ENCODE measurements at places on chromosomes 13 and 19.

DNA sequence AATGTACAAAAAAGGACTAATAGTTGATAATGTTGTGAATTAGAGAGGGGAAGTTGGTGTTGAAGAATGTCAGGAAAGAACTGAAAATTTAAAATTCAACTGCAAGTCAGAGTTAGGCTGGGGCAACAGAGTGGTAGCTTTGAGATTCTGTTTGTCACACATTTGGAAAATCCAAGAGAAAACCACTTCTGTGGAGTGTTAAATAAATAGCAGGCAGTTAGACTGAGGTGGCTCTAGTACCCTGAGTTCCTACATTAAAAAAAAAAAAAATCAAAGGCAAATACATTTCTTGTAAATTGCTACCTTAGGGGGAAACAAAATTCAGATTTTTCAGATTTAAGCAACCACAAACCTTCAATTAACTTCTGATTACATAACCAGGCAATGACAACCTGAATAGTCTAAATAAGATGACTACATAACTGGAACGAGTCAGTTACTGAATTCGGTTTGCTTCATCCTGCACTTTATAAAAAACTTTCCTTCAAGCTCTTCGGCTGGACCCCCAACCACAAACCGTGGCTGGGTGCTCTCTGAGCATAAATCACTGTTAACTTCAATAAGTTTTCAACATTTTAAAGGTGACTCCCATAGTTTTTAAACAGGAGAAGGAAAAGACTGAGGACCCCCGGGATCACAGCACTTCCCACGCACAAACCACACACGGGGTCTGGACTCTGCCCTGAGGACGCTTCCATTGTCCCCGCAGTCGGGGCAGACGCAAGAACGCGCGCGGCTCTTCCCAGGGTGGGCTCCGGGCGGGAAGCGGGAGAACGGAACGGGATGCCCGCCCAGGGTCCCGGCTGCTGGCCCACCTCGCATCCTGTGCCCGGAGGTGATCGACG lies 725 bp downstream of the ZNF682 start:
- no peak for DNase-seq

GRCh38 chr13:33138441-33138840 lies 122.2 kb downstream of the KL start:
- no peak for DNase-seq

GRCh38 chr19:17922138-17922537 lies 10.7 kb upstream of the CCDC124 start:
- DNase-seq, result no peak

- no peak for DNase-seq
Measured at GRCh38 chr19:46815833-46816627, 27.6 kb upstream of the SLC1A5 start.

DNA sequence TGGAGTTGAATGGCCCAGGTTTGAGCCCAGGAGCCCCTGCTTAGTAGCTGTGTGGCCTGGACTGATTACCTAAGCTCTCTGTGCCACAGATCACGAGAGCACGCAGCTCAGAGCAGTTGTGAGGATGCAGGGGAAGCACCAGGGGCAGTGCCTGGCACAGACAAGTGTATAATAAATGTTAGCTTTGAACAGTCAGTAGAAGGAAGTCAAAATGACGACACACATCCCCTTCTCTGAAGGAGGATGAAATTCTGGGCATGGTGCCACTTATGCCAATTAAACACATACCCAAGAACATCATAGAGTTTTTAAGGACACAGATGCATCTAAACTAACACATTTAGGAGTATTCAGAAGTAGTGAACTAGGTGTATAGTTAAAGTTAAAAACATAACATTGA lies 24.9 kb upstream of the SIGLEC11 start:
- no peak for DNase-seq

GRCh38 chr13:97313551-97314260 lies 91.6 kb downstream of the MBNL2 start:
- no peak for DNase-seq

GRCh38 chr13:79479882-79480281 lies 1.1 kb upstream of the NDFIP2 start:
- no peak for DNase-seq

GRCh38 chr19:43351998-43352746 lies 1.3 kb upstream of the CD177 start:
- DNase-seq, result no peak

- no peak for DNase-seq
Measured at GRCh38 chr19:18350490-18350889, 10.1 kb downstream of the PGPEP1 start.

GRCh38 chr13:75811361-75811760 lies 175.2 kb downstream of the LMO7 start:
- no peak for DNase-seq

DNA sequence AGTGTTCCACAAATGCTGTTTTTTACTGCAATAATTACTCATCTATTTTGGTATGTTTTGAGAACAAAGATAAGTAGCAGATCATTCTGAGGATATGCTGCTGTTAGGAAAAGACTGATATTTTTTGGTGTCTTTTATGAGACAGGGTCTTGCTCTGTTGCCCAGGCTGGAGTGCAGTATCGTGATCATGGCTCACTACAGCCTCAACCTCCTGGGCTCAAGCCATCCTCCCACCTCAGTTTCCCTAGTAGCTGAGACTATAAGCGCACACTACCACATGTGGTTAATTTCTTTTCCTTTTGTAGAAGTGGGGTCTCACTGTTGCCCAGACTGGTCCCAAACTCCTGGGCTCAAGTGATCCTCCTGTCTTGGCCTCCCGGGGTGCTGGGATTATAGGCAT lies 9.5 kb downstream of the LSM4 start:
- DNase-seq, result no peak

DNA sequence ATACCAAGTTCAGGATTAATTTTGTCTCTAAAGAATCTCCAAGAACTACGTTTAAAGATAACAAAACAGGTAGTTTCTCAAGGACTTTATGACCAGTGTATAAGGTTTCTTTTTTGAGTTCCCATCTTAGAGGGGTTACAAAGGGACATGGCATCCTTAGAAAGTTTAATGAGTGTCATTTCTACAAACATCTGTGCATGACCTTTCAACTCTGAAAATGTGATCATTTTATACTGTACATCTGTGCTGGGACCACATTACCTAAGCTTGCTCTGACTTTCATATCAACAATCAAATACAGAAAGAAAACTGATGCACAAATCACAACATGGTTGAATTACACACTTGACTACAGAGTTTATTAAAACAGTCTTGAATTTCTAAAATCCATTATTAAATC lies 37.1 kb downstream of the KLF12 start:
- DNase-seq, result no peak

- no peak for DNase-seq
Measured at GRCh38 chr13:65603160-65603559, 1627.0 kb downstream of the PCDH9 start.

DNA sequence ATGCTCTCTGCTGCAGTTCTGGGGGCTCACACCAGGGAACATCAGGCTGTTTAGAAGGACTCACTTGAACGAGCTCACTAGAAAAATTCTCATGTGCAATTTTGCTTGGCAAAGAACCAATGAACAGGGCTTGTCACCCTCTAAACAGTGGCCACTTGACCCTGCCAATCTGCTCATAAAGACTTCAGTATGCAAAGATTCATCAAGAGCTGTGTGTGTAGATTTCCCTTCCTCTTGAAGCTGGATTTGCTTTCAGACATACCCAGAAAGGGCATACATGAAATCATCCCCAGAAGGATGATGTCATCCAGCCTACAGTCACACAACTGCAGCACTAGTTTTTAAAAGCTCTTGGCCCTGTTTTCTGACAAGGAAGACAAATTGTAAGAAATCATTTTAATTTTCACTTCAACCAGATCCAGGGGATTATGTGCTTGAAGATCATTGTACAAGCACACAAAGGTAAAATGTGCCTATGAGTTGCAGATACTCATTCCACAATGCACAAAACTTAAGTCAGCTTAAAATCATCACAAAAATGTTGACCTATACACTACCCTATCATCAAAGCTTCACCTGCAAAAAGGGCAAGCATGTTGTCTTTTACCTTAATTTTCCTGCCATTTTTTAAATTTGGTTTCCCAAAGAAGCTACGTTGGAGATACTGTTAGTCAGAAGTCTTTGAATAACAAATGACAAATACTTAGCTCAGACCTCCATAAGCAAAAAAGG lies 5.2 kb upstream of the STK24 start:
- no peak for DNase-seq

GRCh38 chr19:49820125-49820524 lies 2.0 kb downstream of the MED25 start:
- DNase-seq, result no peak

GRCh38 chr13:66860878-66861417 lies 369.2 kb downstream of the PCDH9 start:
- no peak for DNase-seq

- no peak for DNase-seq
Measured at GRCh38 chr13:78604782-78605611, 1.6 kb upstream of the POU4F1 start.

GRCh38 chr19:7969555-7969939 lies 26.1 kb upstream of the TIMM44 start:
- no peak for DNase-seq

DNA sequence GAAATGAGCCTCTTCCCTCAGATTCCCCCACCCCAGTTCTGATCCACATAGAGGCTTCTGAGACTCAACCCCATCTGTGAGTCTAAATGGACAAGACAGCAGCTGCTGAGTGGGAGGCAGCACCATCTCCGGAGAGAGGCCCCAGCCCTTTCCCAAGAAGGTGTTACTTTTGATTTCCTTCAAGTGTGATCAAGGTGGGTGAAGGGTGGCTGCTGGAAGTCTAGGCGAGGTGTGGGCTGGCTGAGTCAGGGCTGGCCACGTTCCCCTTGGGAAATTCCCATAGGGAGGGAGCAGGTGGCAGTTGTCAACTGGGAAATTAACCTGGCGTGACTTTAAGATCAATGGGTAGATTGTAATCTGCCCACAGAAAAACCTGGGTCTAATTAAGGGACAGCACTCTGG lies 148.0 kb downstream of the FOXO1 start:
- DNase-seq, result no peak

DNA sequence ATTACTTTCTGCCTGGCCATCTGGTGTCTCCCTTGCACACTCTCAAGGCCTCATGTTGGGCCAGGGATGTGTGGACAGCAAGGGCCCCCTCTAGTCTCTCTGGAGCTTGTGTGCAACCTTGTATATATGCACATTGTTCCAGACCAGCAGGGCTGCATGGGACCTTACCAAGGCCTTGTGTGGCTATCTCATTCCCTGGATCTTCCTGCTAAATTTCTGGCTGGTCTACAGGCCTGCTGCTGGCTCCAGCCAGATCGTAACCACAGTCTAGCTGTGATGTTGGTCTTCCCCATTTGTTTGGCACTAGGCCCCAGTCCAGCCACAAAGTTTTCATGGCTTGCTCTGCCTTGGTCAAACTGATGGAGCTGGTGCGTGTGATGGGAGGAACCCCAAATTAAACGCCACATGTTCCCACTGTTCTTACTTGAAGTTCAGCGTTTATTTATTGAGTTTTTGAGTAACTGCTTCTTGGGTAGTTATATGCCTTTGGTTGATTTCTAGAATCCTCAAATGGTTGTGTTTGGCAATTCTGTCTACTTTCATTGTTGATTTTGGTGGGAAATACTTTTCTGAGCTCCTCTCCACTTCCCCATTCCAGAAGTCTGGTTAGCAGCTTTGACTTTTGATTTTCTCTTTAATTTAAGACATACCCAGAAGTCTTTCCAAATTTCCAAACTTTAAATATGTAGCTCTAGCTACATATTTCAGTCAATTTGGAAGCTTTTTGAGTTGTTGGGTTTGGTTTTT lies 56.4 kb downstream of the SIPA1L3 start:
- DNase-seq, result no peak

DNA sequence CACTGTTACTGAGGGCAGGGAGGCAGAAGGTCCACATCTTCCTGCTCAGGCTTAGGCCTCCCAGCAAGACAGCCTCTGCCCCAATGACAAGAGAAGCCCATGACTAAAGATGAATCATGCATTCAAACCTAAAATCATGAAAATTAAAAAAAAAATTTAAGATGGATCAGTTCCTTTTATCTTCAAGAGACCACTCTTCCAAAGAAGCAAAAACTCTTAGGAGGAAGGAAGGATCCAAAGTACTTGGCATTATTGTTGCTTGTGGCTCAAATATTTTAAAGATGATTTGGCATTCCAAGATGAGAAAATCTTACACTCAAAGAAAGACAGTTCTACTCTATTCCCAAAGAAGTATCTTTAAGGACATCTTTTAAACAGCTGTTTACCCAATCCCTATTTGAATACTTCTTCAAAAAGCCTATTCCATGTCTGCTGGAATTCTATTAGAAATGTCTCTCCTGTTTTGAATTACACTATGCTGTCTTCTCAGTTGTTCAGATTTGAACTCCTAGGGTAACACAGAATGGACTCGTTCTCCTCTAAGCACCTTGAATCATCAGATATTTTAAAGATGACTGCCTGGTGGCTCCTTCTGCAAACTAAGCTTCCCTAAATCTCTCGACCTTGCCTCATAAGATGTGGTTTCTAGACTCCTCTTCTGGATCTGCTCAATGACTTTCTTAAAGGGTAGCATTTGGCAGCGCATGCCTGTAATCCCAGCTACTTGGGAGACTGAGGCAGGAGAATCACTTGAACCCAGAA lies 7.0 kb downstream of the SERP2 start:
- DNase-seq, result no peak

DNA sequence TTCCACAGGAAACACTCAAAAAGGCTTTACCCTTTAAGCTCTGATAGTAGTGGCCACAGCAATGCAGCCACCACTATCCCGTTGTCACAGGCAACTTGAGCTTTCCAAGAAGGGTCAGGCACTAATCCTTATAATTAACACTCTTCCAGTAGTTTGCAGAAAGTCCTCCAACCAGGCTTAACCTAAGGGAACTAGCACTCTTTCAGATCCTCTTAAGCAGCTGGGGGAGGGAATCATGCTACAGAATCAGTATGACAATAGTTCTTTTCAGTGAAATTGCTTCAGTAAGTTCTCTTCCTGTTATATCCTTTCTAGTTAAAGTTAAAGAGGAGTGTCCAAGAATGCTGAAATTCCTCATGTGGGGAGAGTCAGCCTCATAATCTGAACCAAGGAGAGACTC lies 82.2 kb downstream of the TNFSF11 start:
- no peak for DNase-seq

DNA sequence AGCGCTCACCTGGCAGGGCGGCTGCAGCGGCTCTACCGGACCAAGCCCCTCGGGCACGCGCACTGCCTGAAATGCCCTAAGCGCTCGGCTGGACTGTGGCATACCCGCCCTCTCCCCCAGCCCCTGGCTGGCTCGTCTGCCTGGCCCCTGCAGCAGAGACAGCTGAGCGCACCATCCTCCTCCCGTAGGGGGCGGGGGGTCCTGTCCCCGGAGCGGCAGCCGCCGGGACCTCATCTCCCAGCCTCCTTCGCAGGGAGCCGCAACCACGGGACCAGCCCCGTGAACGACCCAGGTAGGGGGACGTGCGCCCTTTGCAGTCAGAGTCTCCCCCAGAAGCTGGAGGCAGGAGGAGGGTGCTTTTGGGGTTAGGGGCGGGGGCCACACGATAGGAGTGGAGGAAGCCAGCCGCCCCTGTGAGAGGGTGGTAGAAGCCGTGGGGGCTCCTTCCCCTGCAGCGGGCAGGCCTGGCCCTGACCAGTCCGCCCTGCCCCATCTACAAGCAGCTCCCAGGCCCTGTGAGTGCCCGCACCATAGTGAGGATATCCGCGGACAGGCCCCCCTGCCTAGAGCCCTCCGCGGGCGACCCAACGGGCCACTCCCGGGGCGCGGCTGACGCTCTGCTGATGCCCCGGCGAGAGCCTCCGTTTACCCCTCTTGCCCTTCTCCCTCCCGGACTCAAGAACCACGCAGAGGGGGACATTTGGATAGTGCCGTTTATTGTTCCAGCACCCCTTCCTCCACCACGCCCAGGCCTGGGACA lies 34.2 kb downstream of the ZNF787 start:
- no peak for DNase-seq

Data from CD4-positive, alpha-beta T cell (primary cell).